AG09309 (cell line): ENCODE measurements at places on chromosomes 2 and 18.

DNA sequence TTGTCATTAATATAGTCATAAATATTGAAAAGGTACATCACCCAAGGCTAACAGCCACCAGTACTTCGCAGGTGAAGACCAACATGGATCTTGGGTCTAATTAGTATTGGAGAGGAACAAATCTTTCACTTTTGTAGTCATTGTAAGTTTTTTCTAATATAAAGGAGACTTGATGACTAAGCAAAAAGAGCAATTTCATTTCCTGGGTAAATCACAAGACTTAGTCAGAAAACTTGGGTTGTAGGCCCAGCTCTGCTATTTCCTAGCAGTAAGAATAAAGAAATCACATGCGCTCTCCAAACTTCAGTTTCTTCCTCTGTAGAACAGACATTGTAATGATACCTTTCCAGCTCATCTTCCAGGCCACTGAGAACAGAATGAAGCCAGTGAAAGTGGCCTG, 40.9 kb downstream of the NRP2 start:
- no peak for DNase-seq

- DNase-seq, result no peak
Measured at GRCh38 chr2:196162586-196163175, 8.7 kb downstream of the STK17B start.

- no peak for DNase-seq
Measured at GRCh38 chr18:32881009-32881408, 108.2 kb upstream of the KLHL14 start.

DNA sequence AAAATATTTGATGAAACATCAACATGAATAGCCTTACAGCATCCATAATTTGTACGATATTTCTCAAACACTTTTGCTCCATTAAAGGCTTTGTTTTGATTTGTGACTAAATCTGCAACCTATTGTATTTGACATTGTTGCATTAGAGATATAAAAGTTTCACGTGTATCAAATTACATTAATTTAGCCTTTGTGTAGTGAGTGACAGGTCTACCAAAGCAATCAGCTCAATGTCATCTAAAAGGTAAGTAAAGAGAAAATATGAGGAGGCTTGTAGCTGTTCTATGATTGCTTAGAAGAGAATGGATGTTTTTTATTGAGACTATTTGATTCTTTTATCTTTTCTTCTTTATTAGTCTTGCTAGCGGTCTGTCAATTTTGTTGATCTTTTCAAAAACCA, 430.2 kb downstream of the GALR1 start:
- no peak for DNase-seq

DNA sequence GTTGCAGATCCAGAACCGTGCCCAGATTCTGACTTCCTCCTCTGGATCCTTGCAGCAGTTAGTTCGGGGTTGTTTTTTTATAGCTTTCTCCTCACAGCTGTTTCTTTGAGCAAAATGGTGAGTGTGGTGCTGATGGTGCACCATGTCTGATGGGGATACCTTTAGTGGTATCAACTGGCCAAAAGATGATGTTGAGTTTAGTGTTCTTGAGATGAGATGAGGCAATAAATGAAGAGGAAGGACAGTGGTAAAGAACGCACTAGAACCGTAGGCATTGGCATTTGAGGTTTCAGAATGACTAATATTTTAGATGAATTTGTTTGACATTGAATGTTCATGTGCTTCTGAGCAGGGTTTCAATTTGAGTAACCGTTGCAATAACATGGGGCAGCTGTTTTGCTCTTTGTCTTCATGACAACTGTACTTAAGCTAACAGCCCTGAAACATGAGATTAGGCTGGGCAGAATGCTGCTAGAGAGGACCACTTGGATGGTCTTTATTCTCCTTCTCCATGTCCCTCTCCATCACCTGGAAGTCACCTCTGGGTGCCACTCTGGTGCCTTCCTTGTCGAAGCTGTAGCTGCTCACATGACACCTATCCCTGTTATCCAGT, 3.9 kb downstream of the CTLA4 start:
- DNase-seq, result no peak
